ENCODE measurements at places on chromosomes 7 and 10. TPM values are rescaled to one million over a fixed set of nuclear protein-coding genes. Genes with fewer than 3 reads are reported as not detected.

Gene AEBP1
- 19.4 TPM for total RNA-seq

Gene OPALIN
- under 0.01 TPM for total RNA-seq

Gene ARHGEF5
- total RNA-seq: 4.3 TPM

Gene GPR15LG
- not detected for total RNA-seq

Gene RBP3
- not detected for total RNA-seq

Gene FGFBP3
- 1.3 TPM for total RNA-seq

Gene STAG3
- total RNA-seq: 0.81 TPM

Gene RTKN2
- 0.27 TPM for total RNA-seq

Gene SMKR1
- total RNA-seq: 1.3 TPM

Gene AGK
- total RNA-seq: 19.7 TPM

Gene MMRN2
- 0.27 TPM for total RNA-seq

Gene ANKRD1
- total RNA-seq: not detected

Gene RAB11FIP2
- total RNA-seq: 4.6 TPM

Gene AKR1E2
- 31.5 TPM for total RNA-seq

Gene ACSM6
- not detected for total RNA-seq

Gene MYPN
- total RNA-seq: not detected

Gene NODAL
- total RNA-seq: not detected

Gene TFPI2
- total RNA-seq: 0.81 TPM

Gene CDHR3
- not detected for total RNA-seq

Gene ZNF365
- under 0.01 TPM for total RNA-seq

Gene PON1
- total RNA-seq: 0.27 TPM

Gene TACC2
- under 0.01 TPM for total RNA-seq

Gene DGKI
- total RNA-seq: under 0.01 TPM

Gene GIMAP1
- total RNA-seq: 15.9 TPM

Gene IGFBP1
- under 0.01 TPM for total RNA-seq

Gene LYZL2
- total RNA-seq: not detected

Gene MAGI2
- 2.7 TPM for total RNA-seq

Gene GSTO2
- total RNA-seq: 5.7 TPM

Gene HHEX
- 68.7 TPM for total RNA-seq

Gene EFCAB10
- not detected for total RNA-seq

Gene TSPAN13
- 8.3 TPM for total RNA-seq

Gene TMEM229A
- not detected for total RNA-seq

Gene TAS2R4
- 0.81 TPM for total RNA-seq

Gene LEP
- total RNA-seq: under 0.01 TPM

Gene PLXDC2
- 38.0 TPM for total RNA-seq

Gene FGF8
- total RNA-seq: not detected

Gene ZNF273
- total RNA-seq: 6.2 TPM

Gene SLC26A5
- total RNA-seq: not detected

Gene IQUB
- total RNA-seq: under 0.01 TPM

Gene MYOZ1
- not detected for total RNA-seq

Gene ANLN
- total RNA-seq: 4.3 TPM

Gene ITGA8
- total RNA-seq: not detected

Gene TAC1
- not detected for total RNA-seq

Gene UCN3
- total RNA-seq: not detected

Measured in hematopoietic multipotent progenitor cell (in vitro differentiated cells).